ENCODE measurements at places on chromosomes 5 and 9. TPM values are rescaled to one million over a fixed set of nuclear protein-coding genes. Genes with fewer than 3 reads are reported as not detected.

The PTGES gene
- 8.7 TPM for total RNA-seq

The CIZ1 gene
- 87.9 TPM for total RNA-seq

The AGTPBP1 gene
- 9.1 TPM for total RNA-seq

The TAF1L gene
- 0.19 TPM for total RNA-seq

The SPAG8 gene
- 0.94 TPM for total RNA-seq

The CDH12 gene
- not detected for total RNA-seq

The DMRTA1 gene
- 2.3 TPM for total RNA-seq

The PCDHA1 gene
- total RNA-seq: not detected

The LECT2 gene
- not detected for total RNA-seq

The IGFBPL1 gene
- total RNA-seq: 1.4 TPM

- H3K27me3 ChIP-seq: no peaks in the 10 kb centered on the region
- no peak for DNase-seq
- no peak overlapping the region for H3K27ac ChIP-seq
- no peak overlapping the region for H3K4me3 ChIP-seq
- no peaks in the 10 kb centered on the region for H3K36me3 ChIP-seq
- no peaks in the 10 kb centered on the region for H3K4me1 ChIP-seq
These were observed 186.1 kb downstream of the SMC2 start for GRCh38 chr9:104280178-104280560.

- no peak overlapping the region for H3K4me3 ChIP-seq
- H3K4me1 ChIP-seq: no peaks in the 10 kb centered on the region
- DNase-seq: no peak
- H3K27me3 ChIP-seq: no peaks in the 10 kb centered on the region
These were observed 835.6 kb upstream of the GRAMD2B start for GRCh38 chr5:125587631-125588030.

DNA sequence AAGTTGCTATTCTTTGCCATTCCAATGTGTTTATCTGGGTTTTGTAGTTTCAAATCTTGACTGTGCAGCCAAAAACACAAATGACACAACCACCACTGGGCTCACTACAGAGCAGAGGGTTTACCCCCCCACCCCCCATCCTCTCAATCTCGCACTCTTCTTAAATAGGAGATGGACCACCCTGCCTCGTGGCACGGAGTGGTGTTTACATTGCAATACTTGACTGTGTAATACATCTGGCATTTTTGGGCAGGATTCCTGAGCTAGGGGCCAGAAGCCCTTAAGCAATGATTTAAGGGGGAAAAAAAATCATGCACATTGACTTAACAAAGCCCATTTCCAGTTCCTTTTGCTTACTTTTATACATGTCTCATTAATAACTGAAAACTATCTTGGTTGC lies 19.0 kb downstream of the PTCH1 start:
- H3K36me3 ChIP-seq: no peaks in the 10 kb centered on the region
- DNase-seq: no peak

DNA sequence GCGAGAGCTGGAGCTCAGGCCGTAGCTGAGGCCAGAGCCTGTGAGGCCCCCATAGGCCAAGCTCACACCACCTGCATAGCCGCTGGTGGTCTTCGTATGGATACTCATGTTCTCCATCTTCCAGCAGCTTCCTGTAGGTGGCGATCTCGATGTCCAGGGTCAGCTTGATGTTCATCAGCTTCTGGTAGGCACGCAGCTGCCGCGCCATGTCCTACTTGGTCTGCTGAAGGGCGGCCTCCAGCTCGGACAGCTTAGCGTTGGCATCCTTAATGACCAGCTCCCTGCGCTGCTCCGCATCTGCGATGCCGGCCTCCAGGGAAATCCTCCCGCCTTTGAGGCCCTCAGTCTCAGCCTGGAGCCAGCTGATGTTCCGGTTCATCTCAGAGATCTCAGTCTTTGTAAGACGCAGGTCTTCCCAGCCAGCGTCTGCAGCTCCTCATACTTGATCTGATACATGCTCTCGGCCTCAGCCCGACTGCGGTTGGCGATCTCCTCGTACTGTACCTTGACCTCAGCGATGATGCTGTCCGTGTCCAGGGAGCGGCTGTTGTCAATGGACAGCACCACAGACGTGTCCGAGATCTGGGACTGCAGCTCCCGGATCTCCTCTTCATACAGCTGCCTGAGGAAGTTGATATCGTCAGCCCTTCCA lies 172.1 kb downstream of the PPP2R2B start:
- DNase-seq: peak; percentile 41
- H3K27ac ChIP-seq: no peak overlapping the region
- no peaks in the 10 kb centered on the region for H3K27me3 ChIP-seq

DNA sequence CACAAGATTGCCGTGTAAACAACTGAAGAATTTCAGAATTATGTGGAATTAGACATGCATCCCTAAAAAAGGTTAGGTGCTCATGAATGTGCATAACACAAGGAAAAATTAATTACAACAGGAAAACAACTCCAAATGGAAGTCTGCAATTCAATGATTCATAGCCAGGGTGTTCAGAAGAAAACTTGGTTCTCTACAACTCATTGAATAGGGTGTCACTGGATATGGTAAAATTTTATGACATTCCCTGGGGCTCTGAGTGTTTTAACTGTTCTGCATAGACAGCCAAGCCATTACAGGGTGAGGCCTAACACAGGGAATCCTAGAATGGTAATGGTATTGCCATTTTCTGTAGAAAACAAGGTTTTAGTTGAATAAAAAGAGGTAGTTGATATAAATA lies 24.4 kb upstream of the ZSWIM6 start:
- no peak overlapping the region for H3K4me3 ChIP-seq
- H3K4me1 ChIP-seq: no peaks in the 10 kb centered on the region
- no peaks in the 10 kb centered on the region for H3K36me3 ChIP-seq
- no peak for DNase-seq

DNA sequence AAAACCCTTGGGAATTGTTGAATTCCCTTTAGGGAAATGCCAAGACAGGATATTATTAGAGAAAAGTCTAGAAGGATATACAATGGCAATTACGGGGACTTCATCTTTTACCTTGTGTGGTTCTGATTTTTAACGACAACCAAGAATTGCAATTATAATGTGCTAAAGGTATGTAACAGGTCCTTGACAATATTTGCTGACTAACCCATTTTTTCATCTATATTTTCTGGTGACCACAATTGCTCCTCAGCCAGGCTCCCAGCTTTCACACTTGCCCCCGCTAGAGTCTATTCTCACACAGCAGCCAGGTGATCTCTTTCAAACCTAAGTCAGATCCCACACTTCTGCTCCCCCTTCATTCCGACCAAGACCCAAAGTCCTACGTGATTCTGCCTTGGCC lies 34.3 kb downstream of the BARHL1 start:
- H3K4me3 ChIP-seq: no peak overlapping the region
- no peaks in the 10 kb centered on the region for H3K4me1 ChIP-seq
- DNase-seq: no peak
- H3K27ac ChIP-seq: no peak overlapping the region
- H3K27me3 ChIP-seq: no peaks in the 10 kb centered on the region
- H3K36me3 ChIP-seq: peaks cover 30% of the 10 kb centered on the region

- no peak overlapping the region for H3K4me3 ChIP-seq
- DNase-seq: peak; percentile 50
- peaks cover 12% of the 10 kb centered on the region for H3K4me1 ChIP-seq
- H3K27me3 ChIP-seq: no peaks in the 10 kb centered on the region
- H3K27ac ChIP-seq: no peak overlapping the region
- H3K36me3 ChIP-seq: no peaks in the 10 kb centered on the region
These were observed 17.7 kb downstream of the CAVIN4 start for GRCh38 chr9:100595391-100596199.

- H3K27me3 ChIP-seq: no peaks in the 10 kb centered on the region
- no peak overlapping the region for H3K4me3 ChIP-seq
- peaks cover 76% of the 10 kb centered on the region for H3K36me3 ChIP-seq
- H3K27ac ChIP-seq: no peak overlapping the region
These were observed 18.0 kb downstream of the MTRR start for GRCh38 chr5:7886849-7887475.

GRCh38 chr5:119316906-119317305 lies 38.9 kb upstream of the TNFAIP8 start:
- DNase-seq: no peak
- no peak overlapping the region for H3K4me3 ChIP-seq
- H3K27ac ChIP-seq: peak overlapping the region; percentile 57
- peaks cover 6% of the 10 kb centered on the region for H3K4me1 ChIP-seq
- no peaks in the 10 kb centered on the region for H3K27me3 ChIP-seq

GRCh38 chr9:125131778-125132177 lies 11.6 kb downstream of the SCAI start:
- no peaks in the 10 kb centered on the region for H3K27me3 ChIP-seq
- H3K27ac ChIP-seq: no peak overlapping the region
- DNase-seq: no peak
- no peak overlapping the region for H3K4me3 ChIP-seq
- no peaks in the 10 kb centered on the region for H3K4me1 ChIP-seq
- H3K36me3 ChIP-seq: no peaks in the 10 kb centered on the region

DNA sequence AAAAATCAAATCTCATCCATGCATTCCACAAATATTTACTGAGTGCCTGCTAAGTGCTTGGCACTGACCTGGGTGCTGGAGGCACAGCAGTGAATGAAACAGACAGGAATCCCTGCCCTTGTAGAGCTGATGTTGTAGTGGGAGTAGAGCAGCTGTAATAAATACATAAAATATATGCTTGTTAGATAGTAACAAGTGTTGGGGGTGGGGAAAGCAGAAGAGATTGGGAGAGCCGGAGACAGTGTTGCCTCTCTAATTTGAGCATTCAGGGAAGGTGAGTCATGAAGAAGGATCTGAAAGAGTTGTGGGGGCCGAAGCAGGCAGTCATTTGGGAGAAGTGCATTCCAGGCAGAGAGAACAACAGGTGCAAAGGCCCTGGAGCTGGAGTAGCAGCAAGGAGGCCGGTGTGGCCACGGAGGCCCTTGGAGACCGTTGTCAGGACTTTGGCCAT lies 97.9 kb downstream of the ZNF618 start:
- DNase-seq: no peak
- H3K27me3 ChIP-seq: no peaks in the 10 kb centered on the region
- H3K27ac ChIP-seq: no peak overlapping the region
- no peaks in the 10 kb centered on the region for H3K36me3 ChIP-seq
- H3K4me3 ChIP-seq: no peak overlapping the region

DNA sequence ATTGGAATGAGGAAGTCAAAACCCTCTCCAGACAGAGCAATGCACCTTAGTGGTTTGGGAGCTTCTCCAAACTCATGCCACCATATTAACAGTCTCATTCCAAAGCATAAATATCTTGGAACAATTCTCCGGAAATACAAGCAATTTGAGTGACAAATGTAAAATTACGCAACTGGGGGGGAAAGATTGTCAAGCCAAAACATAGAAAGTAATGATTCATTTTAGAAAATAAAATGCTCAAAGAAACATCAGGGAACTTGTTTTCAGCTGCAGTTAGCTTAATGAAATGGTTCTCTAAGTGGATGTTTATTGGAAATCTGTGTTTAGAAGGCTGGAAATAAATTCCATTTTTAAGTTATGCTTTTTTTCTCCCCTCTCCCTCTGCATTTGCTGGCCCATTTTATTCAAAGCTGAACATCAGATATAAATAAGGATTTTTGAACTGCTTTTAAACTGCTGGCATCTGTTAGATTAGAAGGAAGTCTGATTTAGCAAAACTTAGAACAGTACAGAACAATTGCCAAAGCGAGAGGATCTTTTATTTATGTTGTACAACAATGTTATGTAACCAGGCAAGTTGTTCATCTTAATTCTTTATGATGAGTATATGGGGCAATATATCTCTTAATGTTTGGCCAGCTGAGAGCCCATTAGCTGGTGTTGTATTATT lies 551.9 kb downstream of the PRELID2 start:
- no peak overlapping the region for H3K4me3 ChIP-seq
- H3K27me3 ChIP-seq: no peaks in the 10 kb centered on the region
- H3K27ac ChIP-seq: no peak overlapping the region
- no peak for DNase-seq
- H3K4me1 ChIP-seq: no peaks in the 10 kb centered on the region

DNA sequence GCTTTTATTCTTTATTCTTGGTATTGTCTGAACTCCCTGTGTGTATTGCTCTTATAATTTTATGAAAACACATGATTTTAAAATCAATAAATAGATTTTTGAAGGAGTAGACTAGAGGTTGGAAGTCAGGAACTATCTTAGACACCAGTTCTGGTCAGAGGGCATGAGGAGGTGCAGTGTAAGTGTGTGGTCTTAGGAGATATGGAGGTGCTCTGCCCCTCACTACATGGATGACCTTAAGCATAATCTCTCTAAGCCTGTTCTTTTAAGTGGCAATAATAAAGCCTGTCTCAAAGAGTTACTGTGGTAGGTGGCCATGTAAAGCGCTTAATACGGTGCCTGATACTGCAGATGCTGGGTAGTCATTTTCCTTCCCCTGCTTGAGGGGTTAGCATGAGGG lies 34.0 kb downstream of the RPS23 start:
- no peak for DNase-seq
- H3K36me3 ChIP-seq: no peaks in the 10 kb centered on the region
- H3K27ac ChIP-seq: no peak overlapping the region
- H3K4me3 ChIP-seq: no peak overlapping the region
- no peaks in the 10 kb centered on the region for H3K27me3 ChIP-seq

- H3K4me1 ChIP-seq: no peaks in the 10 kb centered on the region
- no peaks in the 10 kb centered on the region for H3K27me3 ChIP-seq
- no peak overlapping the region for H3K27ac ChIP-seq
- no peak for DNase-seq
These were observed 277.2 kb downstream of the SPOCK1 start for GRCh38 chr5:137221943-137222342.
